Dermis microvascular lymphatic vessel endothelial cell (primary cell): ENCODE measurements at places on chromosomes 16 and 17.

DNA sequence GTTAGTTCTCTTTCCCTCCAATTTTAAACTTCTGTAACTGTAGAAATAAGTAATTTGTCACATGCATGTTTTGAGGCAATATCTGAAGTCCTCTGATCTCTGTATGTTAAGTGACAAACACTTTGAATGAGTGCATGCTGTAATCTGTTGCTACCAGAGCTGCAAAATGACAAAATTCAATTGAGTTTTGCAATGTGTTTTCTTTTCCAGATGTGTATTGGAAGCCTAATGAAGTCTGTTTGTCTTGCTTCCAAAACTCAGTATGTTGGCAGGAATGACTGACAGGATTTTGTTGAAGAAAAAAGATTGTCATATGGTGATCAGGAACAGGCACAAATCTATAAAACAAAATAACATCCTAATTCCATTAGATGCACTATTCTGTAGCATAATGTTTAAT, 561.6 kb upstream of the CDH8 start:
- DNase-seq, result no peak

DNA sequence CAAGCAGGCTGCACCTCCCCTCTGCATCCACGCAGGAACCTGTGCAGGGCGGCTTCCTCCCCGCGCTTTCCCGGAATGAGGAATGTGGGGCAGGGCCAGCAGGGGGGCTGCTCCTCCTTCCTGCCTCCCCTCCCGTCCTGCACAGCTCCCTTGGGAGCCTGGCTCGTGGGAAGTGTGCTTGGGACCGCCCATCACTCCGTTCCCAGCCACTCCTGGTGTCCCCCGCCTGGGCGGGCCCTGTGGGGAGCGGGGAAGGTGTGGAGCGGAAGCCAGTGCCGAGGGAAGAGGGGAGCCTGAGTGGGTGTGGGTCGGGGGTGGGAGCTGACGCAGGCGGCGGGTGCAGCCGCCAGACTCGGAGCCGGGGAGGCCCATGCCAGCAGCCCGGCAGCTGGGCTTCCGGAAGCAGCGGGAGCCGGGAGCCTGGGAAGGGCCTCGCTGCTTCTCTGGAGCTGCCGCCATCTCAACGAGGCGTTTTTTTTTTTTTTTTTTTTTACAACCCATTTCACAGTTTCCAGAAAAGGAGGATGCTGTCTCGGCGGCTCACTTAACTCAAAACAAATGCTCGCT, 24.1 kb downstream of the BAHCC1 start:
- peak; percentile 87 for DNase-seq

DNA sequence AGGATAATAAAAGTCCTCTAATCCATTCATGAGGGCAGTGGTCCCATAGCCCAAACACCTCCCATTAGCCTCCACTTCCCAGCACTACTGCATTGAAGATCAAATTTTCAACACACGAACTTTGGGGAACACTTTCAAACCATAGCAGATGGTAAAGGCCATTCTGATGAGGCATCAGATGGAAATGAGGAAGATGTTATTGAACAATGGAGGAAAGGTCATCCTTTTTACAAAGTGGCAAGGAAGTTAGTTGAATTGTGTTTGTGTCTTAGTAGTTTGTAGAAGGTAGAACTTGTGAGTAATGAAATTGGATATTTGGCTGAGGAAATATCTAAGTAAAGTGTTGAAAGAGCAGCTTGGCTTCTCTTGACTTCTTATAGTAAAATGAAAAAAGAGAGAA, 93.3 kb upstream of the NLRP1 start:
- DNase-seq, result no peak

- no peak for DNase-seq
These were observed 156.3 kb upstream of the ZKSCAN2 start for GRCh38 chr16:25413975-25414374.

- no peak for DNase-seq
These were observed at the start of gene ZNF385C for GRCh38 chr17:42097691-42098631. TSS of gene ZNF385C (minus strand) at chr17:42098473. CDS start at chr17:42063056, 35,417 bp downstream.

GRCh38 chr17:64025732-64026294, 5.4 kb upstream of the ICAM2 start:
- peak; percentile 81 for DNase-seq

DNA sequence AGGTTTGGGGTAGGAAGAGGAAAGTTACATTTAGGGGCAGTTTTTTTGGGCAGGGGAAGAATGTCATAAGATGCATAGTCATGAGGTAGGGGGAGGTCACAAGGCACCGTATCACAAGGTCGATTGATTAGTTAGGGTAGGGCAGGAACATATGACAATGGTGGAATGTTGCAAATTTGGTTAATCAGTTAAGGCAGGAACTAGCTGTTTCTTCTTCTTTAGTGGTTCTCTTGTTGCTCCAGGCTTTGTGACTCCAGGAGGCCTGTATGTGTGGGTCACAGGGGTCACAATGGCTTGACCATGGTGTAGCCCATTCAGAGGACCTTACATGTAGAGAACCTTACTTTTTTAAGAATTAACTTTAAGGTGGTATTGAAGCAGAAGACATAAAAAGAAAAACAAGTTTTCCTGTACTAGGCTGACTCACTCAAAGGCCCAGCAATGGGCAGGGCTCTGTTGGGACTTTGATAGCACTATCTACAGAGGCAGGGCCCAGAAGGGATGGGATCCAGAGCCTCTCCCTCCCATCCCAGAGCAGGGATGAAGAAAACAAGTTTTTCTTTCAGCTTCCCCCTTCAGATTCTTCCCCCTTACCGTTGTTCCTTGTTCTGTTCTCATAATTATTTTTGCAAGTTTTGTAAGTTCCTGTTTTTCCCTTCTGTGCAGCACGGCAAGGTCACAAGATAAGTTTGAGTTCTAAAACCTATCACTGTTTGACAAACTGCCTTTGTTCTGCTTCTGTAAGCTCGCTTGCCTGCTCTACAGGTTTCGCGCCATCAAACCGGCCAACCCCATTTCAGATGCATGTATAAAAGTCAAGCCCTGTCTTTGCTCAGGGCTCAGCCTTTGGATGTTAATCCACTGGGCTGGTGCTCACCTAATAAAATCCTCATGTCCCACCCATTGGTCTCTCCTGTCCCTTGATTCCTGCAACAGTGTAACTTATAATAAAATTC, 45.8 kb upstream of the ATF7IP2 start:
- no peak for DNase-seq

- DNase-seq, result no peak
These were observed 2.0 kb upstream of the SLC6A4 start for GRCh38 chr17:30237296-30238002.

DNA sequence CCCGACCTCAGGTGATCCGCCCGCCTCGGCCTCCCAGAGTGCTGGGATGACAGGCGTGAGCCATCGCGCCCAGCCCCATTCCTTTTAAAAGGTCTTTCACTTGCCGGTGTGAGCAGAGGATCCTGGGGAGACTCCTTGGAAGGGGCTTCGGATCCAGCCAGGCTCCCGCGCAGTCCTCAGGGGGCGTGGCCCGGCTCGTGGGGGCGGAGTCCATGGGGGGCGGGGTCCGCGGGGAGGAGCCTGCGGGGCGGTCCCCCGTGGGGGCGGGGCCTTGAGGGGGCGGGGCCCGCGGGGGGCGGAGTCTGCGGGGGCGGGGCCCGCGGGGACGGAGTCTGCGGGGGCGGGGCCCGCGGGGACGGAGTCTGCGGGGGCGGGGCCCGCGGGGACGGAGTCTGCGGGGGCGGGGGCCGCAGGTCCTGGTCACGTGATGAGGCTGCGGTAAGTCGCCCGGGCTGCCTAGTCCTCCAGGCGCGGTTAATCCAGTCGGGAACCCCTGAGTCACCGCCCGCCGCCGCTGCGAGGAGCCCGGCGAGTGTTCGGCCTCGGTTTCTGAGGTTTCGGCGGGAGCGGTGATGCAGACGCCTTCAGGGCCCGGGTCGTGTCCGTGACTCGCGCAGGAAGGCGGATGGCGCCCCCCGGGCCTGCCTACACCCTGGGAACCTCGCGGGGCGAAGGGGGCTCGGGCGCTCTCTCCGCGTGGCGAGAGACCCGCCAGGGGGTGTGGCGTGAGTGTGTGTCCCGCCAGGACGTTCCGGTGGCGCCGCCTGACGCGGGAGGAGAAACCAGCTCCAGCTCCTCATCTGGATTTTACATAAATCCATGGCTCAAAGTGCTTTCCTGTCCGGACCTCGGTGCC, 23.6 kb upstream of the ABR start:
- DNase-seq, result peak; percentile 77

- peak; percentile 48 for DNase-seq
These were observed 29.4 kb downstream of the TANC2 start for GRCh38 chr17:62995377-62995885.

- no peak for DNase-seq
These were observed 280.2 kb downstream of the SEC14L1 start for GRCh38 chr17:77420804-77421629.

- DNase-seq, result peak; percentile 88
These were observed 21.4 kb upstream of the MAP3K14 start for GRCh38 chr17:45338023-45338781.

DNA sequence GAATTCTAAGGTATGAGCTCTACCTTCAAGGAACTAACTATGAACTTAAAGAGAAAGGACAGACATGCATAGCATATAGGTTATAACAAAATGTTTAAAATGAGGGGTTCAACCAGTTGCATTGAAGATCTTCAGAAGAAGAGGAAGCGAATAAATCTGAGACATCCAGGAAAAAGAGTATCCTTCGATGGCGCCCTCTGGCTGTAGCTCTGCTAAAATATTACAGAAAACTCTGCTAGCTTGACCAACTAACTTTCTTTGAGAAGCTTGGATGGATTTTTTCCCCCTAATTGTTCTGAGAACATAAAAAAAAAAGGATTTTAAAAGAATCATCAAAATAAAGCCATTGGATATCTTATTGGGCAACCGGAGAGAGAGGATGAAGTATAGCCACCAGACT, 659.9 kb upstream of the SOX9 start:
- no peak for DNase-seq

DNA sequence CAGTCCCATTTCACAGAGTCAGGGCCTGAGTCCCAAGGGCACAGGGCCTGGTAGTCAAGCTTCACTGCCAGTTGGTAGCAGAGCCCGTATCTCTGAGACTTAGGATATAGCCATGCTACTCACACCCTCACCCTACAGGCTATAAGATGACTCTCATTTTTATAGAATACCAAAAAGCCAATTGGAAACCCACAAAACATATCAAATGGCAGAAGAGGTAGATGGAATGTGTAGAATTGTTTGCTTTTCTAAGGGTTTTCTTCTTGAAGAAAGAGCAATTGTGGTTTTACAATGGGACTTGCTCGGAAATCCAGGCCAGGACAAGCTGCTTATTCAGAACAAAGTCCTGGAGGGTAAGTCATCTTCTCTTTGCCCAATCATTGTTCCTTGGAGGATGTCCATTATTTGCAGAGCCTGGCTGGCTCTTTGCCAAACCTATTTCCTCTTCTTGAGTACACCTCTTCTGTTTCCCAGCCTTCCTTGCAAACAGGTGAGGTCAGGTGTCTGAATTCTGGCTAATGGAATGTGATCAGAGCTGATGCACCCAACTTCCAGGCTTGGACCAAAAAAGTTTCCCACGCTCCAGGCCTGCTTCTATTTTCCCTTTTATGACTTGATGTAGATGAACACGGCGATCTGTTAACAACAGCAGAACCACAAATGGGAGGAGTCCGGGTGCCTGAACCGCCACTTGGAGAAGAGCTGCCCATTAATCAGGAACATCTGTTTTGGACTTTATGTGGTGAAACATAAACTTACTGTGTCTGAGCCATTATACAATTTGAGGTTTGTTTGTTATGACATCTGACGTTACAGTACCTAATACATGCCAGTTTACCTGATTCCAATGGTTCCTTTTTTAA, 16.9 kb upstream of the CCL22 start:
- no peak for DNase-seq

- no peak for DNase-seq
These were observed 17.8 kb upstream of the CRK start for GRCh38 chr17:1473841-1474240.

DNA sequence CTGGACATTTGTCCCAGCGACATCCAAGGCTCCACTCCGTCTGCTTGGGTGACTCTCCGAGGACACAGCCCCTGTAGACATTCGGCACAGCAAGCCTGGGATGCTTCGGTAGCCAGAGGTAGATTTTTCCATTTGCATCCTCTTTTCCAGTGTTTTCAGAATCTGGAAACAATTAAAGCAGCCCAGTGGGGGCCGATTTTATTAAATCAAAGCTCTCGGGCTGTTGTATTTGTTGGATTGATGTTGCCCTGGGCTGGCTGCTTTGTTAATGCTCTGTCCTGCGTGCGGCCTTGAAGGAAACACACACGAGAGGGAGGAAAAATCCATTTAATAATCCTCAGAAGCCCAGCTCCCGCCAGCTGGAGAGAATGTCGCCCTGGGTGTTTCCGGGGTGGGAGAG, 158.1 kb upstream of the CIBAR2 start:
- DNase-seq, result no peak

DNA sequence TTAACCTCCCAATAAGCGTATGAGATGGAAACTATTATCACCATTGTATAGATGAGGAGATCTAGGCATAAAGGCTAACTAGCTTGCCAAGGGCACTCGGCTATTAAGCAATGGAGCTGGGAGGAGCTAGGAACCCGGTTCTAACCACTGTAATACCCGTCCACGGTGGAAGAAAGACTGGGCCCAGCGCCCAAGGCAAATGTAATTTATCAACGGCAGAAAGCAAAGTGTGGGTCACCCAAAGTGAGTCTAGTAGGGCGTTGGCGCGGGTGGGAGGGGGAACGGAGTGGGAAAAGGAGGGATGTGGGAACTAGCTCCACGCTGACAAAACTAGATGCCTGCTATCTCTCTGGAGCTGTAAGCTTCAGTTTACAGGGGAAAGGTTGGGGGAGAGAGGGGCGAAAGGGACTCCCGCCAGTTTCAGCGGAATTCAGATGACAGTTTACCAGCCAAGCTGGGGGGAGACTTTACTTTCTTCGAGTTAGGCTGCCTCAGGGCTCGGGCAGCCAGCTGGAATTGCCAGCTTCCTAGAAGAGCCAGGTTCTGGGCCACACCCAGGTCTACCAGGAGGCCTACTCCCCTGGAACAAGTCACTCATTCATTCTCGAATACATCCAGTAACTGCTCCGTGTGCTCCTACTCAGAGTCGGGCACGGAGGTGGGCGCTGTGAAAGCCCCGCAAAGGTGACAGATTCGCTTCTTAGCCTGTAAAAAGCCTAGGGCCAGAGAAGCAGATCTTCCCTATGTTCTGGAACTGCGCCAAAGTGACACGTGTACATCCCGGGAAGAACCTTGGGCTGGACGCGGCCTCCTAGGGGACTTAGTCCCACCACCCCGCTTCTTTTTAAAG, 837 bp downstream of the LRRC59 start:
- peak; percentile 58 for DNase-seq

- DNase-seq, result no peak
These were observed 436.4 kb upstream of the DYNLRB2 start for GRCh38 chr16:80104401-80104800.

GRCh38 chr17:79960788-79961522, 74.7 kb downstream of the TBC1D16 start:
- DNase-seq, result peak; percentile 54

DNA sequence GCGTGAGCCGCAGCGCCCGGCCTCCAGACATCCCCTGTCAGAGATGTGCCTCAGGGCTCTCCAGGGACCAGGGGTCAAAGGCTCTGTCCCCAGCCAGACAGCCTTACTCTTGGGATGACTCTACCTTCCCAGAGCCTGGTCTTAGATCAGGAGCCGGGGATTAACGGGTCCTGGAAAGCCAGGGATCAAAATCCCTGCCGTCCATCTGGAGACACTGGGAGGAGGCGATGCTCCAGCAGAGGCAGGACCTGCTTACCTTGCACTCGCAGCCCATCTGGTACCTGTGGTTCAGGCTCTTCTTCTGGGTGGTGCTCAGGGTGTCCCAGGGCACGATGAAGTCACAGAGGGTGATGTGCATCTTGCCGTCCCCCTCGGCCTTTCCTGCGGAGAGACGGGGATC, 16.7 kb upstream of the USP36 start:
- no peak for DNase-seq
